ENCODE measurements at places on chromosomes 11 and 22.
A peak's percentile ranks its signal among the peaks of the same experiment; 100 is the strongest.

DNA sequence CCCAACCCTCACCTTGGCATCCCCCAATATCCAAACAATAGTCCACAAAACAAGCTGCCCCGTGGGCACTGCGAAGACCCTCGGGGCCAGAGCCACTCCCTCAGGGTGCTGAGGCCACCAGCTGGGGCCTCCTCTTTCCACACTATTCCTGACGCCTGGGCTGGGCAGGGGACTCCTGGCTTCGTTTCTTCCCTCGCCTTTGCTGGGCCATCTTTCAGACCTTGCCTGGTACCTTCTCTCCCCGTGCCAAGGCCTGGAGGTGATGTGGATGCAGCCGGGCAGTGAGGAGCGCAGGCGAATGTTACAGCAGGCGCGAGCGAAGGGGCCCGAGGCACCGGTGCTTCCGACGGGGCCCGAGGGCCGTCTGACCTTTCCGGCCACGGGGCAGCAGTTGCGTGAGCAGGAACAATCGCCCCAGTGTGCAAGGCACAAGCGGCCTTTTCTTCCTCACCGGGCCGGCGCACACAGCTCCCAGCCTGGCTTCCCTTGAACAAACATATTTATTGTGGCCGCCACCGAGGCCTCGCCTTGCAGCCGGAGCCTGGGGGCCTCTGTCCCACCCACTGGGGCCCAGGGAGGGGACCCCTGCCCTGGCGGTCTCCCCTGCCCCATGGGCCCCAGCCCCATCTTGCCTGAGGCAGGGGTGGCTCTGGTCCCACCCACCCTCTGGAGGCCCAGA, 32.6 kb upstream of the KCNQ1OT1 start:
- no peak for DNase-seq

DNA sequence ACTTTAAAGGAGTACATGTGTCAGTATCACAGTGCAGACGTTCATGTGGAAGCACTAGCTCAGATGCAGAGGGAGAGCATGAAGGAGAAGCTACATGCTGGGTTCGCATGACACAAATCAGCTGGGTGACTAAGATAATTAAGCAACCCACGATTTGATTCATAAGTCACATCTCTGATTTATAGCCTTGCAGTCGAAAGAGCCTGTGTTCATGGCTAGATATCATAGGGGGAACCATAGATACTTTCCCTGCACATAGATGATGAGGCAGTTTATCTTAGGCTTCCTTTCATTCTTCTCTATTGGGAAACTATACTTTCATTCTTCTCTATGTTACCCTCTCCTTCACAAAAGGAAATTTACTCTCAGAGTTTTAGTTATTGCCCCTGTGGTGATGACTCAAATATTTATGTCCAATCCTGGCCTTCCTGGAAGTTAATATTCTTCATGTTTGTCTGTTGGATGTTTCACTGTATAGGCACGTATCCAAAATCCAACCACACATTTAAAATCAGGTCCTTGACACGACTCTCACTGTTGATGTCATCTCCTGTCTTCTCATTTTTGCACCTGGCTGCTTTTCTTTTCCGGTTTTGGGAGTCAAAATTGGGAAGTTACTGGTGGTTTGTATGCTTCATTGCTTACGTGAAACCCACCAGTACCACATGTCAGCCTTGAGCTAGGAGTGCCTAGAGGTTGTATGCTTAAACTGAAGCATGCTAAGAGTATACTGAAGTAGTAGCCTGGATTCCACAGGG, 56.3 kb upstream of the SLC5A12 start:
- peak; percentile 26 for DNase-seq

DNA sequence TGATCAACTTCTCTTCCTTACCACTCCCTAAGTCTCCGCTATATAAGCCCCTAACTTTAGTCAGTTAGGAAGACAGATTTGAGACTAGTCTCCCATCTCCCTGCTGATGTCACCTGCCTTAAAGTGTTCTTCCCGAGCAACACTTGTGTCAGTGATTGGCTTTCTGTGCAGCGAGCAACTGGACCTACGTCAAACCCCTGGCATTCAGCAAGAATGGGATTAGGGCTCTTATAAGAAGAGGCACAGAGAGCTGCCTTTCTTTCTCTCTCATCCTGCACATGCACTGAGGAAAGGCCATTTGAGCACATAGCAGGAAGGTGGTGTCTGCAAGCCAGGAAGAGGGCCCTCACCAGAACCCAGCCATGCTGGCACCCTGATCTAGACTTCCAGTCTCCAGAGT, 116.6 kb upstream of the THY1 start:
- no peak for DNase-seq

DNA sequence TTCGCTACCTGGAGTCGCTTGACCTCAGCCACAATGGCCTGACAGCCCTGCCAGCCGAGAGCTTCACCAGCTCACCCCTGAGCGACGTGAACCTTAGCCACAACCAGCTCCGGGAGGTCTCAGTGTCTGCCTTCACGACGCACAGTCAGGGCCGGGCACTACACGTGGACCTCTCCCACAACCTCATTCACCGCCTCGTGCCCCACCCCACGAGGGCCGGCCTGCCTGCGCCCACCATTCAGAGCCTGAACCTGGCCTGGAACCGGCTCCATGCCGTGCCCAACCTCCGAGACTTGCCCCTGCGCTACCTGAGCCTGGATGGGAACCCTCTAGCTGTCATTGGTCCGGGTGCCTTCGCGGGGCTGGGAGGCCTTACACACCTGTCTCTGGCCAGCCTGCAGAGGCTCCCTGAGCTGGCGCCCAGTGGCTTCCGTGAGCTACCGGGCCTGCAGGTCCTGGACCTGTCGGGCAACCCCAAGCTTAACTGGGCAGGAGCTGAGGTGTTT, 12.8 kb downstream of the TSKU start:
- no peak for DNase-seq

DNA sequence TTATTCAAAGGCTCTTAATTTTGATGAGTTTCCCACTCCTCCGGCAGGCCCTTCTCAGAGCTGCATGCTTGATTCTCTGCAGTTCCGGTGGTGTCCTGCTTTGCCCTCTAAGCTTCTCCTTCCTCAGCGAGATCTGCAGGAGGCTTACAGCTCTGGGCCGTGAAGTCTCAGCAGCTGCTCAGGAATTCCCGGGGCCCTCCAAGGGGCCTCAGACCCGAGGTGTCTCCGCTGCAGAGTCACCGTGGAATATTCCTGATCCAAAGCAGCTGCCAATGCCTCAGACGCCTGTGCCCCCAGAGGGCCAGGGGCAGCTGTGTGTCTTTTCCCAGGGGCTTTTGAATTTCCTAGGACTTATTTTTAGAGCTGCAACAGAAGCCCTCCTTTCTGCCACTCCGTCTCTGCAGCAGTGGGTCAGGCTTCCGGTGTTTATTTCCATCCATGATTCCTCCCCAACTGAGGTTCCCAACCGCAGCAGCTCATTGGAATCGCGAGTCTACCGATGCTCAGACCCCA, 37.2 kb downstream of the RPS6KA4 start:
- no peak for DNase-seq

DNA sequence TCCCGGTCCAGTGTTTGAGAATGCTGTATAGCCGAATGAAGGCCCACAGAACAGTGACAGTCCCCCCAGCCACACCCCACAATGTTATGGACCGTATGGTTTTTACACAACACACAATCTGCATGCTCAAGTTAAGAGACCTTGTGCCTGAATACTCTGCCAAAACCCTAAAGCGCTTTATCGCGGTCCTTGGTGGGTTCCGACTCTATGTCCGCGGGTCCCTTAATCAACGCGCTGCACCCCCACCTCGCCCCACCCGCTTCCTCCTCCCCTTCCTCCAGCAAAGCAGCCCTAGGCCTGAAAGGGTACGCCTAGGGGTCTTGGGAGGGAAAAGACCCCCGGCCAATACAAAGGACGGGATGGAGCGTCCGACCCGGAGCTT, 442 bp downstream of the COPB1 start:
- DNase-seq = peak; percentile 66

- DNase-seq = peak; percentile 90
These were observed at the start of gene NPTXR for GRCh38 chr22:38843657-38844314. Gene NPTXR (minus strand): TSS chr22:38844028.

GRCh38 chr11:120025606-120026335, 112.1 kb downstream of the TRIM29 start:
- no peak for DNase-seq

GRCh38 chr22:22954656-22955055, 67.0 kb downstream of the IGLL5 start:
- DNase-seq = peak; percentile 76

GRCh38 chr11:47857892-47858543, 9.9 kb upstream of the NUP160 start:
- DNase-seq = no peak

GRCh38 chr11:8339592-8340022, 75.9 kb upstream of the LMO1 start:
- DNase-seq = peak; percentile 92
